ENCODE measurements at places on chromosomes 11 and 22.

DNA sequence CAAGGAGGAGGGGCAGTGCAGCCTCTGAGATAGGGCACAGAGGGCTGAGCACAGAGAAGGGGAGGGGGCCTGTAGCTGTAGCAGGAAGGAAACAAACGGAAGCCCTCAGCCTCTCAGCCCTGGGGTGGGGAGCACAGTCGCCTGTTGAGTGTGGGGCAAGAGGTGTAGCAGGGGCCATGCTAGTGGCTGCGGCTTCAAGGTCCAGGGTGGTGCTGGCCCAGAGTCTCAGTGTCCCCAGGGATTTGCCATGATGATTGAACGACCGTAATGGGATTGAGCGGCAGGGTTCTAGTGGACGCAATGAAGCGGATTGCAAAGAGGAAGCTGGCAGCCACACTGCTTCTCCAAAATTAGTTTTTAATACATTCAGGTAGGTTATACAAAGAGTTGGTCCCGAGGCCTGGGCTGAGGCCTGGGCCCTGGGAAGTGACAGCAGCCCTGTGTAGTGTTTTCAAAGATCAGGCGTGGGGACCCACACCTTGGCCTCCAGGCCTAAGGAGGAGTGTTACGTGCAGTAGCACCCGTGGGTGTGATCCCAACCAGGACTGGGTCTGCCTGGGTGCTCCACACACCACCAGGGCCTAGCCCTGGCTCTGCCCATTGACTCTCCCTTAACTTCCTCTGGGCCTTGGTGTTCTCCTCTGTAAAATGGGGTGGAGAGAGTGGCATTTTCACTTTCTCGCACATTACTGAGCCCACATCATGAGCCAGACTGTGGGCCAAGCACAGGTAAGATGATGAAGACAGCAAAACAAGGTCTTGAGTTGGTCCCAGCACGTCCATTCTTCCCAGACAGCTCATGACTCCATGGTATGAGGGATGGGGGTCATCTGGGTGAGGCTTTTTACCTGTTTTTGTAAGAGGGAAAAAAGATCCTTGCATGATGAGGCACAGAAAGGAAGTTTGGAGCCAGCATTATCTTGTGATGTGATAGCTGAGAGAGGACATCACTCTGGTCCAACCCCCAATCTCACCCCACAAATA is 13.1 kb downstream of the LRRC32 start:
- DNase-seq: no peak

DNA sequence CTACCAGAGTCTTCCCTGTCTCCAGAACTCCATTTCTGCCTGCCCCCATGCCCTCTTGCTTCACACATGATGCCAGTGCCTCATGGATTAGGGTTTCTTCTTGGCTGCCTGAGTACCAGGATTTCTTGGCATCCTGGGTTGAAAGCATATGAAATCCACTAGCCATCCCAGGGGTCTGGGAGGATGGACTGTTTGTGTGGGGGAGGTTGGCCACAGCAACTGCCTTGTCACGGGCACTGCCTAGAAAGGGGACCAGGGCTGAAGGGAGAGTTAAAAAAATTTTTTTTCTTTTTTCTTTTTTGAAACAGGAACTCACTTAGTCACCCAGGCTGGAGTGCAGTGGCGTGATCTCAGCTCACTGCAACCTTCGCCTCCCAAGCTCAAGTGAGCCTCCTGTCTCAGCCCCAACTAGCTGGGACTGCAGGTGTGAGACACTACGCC is 4.2 kb downstream of the USP35 start:
- DNase-seq: no peak

GRCh38 chr11:130131961-130132850 is 27.4 kb upstream of the ST14 start:
- peak; percentile 25 for DNase-seq

GRCh38 chr11:50098186-50098725 is 65.6 kb downstream of the OR4C45 start:
- no peak for DNase-seq

DNA sequence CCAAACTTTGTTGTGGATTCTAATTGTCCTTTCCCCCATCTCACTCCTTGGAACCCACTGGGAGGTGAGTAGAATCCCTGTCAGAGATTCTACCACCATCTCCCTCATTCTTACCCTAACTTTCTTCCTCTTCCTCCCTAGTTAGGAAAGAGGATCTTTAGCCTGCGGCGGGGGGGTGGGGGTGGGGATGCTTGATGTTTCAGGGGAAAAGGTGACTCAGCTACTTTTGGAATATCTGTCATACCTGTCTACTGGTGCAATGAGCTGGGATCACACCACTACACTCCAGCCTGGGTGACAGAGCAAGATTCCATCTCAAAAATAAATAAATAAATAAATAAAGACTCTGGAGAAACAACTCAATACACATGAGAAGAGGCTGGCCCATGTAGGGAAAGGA is 6.4 kb downstream of the CCT8L2 start:
- DNase-seq: no peak

Measured in stimulated activated CD4-positive, alpha-beta T cell treated with anti-CD3 and anti-CD28 coated beads, Interleukin-2, amount 100 ng/mL, for 24 hours (primary cell).